ENCODE measurements at places on chromosomes 5 and 9.

DNA sequence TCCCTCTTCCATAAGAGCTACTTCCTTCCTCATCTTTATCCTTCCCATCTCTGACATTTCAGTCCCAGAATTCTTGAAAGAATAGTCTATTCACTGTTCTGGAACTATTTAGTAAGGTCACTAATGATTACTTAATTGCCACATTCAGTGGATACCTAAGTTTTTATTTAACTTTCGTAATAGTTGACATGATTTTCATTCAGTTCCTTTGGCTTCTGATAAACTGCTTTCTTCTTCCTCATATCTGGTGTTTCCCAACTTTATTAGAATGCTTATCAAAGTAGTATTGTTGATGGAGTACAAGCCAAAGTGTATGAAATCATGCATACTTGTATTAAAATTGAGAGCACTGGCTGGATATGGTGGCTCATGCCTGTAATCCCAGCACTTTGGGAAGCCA is 10.8 kb downstream of the UBE2D2 start:
- no peak for DNase-seq

- no peak for DNase-seq
These were observed 365.4 kb downstream of the ISL1 start for GRCh38 chr5:51748647-51749046.

GRCh38 chr5:126988021-126988569 is 42.3 kb downstream of the MARCHF3 start:
- DNase-seq, result no peak

DNA sequence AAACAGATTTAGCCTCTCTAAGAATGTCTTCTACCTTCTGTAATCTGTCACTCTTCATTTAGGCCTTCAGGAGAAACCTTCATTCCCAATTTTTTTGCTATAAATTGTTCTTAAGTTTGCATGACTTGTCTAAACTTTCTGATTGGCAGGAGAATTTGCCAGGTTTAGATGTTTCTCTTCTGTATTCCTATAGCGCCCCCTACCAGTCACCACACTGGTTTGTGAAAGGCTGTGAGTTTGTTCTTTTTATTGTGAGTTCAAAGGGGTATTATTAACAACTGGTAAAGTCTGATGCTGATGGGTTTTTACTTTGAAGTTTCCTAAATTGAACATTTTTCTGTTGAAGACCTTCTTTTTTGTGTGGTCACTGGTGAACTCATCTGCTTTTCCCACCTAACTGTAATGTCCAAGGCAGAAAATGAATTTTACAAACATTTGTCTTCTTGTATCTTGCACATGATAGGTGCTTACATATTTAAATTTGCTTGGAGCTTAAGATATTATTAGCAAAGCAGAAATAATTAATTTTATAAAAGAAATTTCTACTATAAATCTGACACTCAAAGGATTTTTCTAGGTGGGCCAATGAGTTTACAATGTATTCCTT is 18.4 kb upstream of the F2RL2 start:
- no peak for DNase-seq

DNA sequence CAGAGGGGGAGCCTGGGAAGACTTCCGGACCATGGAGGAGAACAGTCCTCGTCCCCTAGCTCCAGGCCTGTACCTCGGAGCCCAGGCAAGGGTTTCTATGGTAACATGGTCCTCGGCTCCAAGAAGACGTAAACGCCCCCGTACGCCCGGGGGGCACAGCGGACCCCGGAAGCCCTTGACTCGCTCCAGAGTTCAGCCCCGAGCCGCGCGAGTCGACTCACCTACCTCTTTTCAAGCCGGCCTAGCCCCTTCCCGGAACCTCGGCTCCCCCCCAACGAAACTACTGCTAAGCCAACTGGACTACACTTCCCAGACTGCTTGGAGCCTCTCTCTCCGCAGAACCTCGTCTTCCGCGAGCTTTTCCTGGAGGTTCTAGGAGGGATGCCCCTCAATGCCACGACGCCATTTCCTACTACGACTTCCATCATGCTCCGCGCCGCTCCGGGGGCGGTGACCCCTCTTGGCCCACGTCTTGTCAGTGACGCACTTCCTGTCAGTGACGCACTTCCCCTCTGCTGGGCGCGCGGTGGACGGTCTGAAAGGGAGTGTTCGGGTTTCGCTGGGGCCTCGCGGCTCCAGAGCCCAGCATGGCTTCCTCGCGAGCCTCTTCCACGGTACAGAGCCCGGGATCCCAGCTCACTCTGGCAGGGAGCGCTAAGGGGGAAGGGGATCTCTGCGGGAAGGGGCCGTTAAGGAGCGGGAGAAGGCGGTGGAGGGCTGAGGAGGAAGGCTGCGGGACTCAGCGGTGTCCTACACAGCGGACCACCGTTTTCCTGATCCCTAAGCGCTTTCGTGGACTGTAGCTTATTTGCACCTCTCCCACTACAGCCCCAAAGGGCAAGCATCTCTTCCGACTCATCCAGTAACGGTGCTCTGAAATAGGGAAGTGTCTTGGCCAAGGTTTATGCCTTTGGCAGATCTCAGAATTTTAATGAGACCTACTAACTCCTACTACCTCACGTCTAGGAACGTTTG is at the start of the genes CDC26 and PRPF4:
TSS of gene CDC26 (minus strand) at position 416 of the 975 bp plus-strand sequence. CDS start 3,065 bp downstream, outside the sequence.
TSS of gene PRPF4 (plus strand) at position 502 of the 975 bp plus-strand sequence. CDS start at position 588, 86 bp downstream.
- DNase-seq, result peak; percentile 89

DNA sequence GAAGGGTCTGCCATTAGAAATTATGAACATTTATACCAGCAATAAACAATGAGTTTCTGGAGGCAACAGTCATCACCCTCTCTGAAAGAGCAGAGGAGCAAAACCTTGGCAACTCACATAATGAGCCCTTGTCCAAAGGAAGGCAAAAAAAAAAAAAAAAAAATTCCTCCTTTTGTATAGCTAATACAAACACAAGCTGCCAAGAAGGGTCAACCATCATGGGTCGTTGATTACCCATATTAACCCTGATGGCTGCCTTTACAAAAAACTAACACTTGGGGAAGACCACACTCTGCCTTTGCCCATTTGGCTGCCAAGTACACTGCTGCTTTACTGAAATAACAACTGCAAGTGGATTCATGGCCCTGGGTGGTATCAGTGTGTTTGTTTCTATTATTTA is 272.7 kb downstream of the ADAMTSL1 start:
- no peak for DNase-seq

GRCh38 chr9:31615966-31616365 is 768.5 kb upstream of the ACO1 start:
- DNase-seq, result no peak

- DNase-seq, result no peak
These were observed 4.3 kb downstream of the FOXB2 start for GRCh38 chr9:77023726-77024125.

- DNase-seq, result no peak
These were observed 114.9 kb downstream of the HOMER1 start for GRCh38 chr5:79399046-79399445.

GRCh38 chr9:122004589-122004988 is 88.5 kb downstream of the TTLL11 start:
- DNase-seq, result no peak

DNA sequence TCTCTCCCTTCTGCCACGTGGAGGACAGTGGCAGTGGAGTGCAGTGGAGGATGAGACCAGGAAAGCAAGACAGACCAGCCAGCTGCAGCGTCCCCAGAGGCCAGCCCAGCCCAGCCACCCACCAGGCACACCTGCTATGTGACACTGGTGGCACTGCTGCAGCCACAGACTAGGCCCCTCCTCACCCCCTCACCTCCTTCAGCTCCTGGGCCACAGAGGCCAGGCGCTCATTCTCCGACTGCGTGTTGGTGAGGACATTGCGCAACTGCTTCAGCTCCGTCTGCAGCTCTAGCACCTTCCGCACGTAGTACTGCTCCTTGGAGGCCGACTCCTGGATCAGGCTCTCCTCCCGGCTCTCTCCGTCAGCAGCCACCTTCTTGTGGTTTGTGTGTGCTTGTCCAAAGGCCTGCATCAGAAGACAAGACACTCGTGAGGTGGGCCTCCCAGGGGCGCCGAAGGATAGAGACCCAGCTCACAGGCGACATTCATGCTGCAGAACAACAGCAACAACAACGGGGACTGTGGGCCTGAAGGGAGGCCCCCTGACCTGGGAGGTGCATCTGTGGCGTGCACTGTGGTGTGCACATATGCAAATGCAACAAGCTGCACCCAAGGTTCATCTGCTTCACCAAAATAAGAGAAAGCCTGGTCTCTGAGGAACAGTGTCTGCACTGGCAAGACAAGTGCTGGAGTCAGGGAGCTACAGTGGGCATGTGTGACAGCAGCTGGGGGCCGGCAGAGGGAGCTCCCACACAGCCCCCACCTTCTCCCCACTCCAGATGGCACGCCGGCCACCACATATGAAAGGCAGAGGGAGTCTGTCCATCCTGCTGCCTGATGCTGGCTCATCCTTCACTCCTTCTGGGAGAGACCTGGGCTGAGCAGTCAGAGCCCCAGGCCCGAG is 35.5 kb downstream of the BICD2 start:
- no peak for DNase-seq

DNA sequence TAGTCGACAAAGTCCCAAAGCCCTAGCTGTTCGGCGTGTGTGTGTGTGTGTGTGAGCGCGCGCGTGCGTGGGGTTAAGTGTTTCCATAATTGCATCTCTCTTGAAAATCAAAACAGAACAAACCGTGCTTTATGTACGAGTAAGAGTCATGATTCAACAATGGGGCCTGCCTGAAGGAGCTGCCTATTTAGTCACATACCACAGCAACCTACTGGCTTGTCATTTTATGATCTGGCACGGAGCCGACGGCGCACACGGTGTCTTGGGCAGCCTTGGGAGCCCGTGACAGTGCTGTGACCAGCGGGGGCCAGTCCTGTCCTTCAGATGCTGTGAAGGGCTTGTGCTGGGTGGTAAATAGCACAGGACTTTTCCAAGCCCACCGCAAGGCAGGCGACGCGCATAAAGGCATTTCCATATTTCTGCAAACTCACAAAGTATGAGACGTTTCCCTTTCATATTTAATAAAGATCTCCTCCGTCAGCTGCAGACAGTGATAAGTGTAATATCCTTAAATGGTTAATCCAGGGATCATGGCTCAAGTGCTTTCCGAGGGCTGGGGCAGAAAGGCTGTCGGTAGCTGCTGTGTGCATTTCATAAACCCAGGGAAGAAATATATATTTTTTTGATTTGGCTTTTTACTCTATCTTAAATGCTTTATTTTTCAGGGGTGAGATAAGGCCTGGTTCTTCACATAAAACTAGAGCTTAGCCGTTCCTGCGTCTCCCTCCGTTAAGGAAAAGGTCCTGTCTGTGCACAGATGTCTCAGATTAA is 270.2 kb upstream of the IRX1 start:
- DNase-seq, result no peak

DNA sequence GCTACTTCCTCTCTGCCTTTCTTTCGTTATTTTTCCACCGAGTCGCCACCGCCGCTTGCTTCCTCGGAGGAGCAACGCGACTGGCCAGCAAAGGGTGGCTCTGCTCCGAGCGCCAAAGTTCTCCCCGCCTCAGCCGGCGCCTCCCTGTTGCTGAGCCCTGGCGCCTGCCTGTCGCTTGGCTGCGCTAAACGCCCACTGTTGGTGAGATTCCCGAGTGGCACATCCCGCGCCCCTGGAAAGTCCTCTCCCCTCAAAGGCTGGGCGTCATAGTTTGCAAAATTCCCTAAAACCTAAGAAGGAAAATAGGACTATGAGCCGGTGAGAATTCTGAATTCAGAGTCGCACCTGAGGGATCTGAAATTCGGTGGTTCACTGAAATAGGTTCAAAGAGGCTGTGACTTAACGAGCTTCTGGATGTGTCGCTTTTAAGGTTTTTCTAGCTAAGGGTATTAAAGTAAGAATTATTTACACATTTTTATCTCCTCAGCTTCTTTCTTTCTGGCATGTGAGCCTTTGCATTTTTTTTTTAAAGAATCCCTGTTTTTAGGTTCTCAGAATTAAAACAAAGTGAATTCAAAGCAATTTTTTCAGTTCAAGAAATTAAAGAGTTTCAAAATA is at the start of gene GRIN3A:
TSS of gene GRIN3A (minus strand) at position 82 of the 618 bp plus-strand sequence. CDS start 668 bp downstream, outside the sequence.
- DNase-seq, result no peak

DNA sequence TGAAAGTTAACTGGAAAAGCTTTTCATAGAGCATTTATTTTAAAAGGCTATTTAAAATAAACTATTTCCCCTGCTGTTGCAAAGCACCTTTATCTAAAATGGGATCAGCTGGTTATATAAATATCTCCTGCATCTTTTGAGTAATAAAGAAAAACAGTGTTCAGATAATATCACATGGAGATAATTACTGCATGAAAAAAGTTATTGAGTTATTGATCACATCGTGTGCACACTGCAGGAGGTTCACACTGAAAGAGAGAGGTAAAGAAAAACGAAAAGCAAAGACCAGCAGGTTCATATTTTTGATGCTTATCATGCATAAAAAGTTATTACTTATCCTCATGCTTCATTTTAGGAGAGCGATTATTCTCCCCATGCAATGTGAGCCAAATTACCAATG is 55.4 kb upstream of the OTP start:
- DNase-seq, result no peak

- no peak for DNase-seq
These were observed 9.7 kb downstream of the RGS14 start for GRCh38 chr5:177367323-177367848.

DNA sequence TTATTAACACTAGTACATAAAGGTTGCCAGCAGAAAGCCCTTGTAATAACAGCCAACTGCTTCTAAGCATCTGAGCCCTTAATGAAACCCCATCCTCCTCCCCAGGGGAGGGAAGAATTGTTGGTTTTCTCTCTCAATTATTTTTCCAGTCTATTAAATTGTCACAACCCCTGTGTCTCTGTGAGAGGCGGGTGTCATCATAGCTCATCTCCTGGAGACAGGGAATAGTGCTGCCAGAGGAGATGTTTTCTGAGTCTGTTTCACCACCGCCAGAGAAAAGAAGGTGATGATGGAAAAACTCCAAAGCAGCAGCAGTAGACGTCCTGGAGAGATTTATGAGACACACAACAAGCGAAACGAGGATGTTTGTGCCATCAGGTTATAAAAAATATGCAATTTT is 271.1 kb upstream of the NMUR2 start:
- no peak for DNase-seq

GRCh38 chr9:13939134-13939533 is 374.8 kb downstream of the NFIB start:
- peak; percentile 72 for DNase-seq

GRCh38 chr9:21611891-21612290 is 129.8 kb upstream of the IFNE start:
- DNase-seq, result no peak

DNA sequence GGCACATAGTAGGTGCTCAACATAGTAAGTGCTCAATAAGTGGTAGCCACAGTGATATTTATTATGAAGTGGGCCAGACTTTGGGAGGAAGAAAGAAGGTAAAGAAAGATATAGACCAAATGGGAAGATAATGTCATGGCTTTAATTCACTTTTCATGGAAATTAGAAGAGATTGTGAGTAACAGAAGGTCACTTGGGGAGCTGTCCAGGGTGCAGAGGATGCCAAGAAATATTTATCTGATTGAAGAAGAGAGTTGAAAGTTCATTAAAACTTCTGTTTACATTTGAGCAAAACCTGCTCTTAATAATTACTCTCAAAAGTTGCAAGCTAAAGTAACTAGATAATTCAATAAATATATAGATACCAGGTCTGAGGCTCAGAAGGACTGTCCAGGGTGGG is 28.3 kb upstream of the IL33 start:
- DNase-seq, result no peak

- DNase-seq, result no peak
These were observed 28.6 kb downstream of the CYFIP2 start for GRCh38 chr5:157294407-157295091.

DNA sequence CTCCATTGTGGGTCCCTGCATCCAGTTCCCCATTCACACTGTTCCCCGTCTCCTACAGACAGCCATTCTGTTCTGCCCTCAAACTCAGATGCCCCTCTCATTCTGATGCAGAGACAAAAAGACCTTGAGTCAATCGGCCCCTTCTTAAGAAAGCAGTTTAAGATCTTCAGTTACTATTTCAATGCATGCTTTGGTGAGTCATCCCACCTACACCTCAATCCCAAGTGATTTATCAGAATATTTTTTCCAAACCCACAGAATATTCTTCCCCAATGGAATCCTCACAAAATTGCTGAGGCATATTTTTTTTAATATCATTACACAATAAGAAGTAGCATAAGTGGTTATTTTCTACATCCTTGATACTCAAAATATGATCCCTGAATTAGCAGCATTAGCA is 92.4 kb upstream of the SLC1A1 start:
- peak; percentile 31 for DNase-seq

All from HS-5 (cell line).